ENCODE measurements at places on chromosomes 7 and 10.
A peak's percentile ranks its signal among the peaks of the same experiment; 100 is the strongest.

- DNase-seq = no peak
Measured at GRCh38 chr10:129788215-129788614, 175.9 kb downstream of the EBF3 start.

DNA sequence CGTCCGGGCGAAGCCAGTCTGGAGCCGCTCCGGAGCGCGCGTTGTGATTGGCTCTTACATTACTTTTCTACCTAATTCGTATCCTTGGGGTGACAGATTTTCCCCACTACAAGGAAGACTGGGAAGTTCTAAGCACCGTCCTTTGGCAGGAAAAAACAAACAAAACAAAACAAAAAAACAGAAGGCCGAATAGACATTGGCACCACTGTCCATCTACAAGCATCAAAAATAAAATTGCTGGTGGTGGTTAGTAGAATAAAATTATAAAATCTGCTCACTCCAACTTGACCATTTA lies 651 bp upstream of the SKAP2 start:
- DNase-seq = no peak

- DNase-seq = no peak
Measured at GRCh38 chr7:17674166-17674942, 265.9 kb downstream of the SNX13 start.

- DNase-seq = no peak
Measured at GRCh38 chr10:103545366-103545765, 51.9 kb downstream of the NEURL1 start.

DNA sequence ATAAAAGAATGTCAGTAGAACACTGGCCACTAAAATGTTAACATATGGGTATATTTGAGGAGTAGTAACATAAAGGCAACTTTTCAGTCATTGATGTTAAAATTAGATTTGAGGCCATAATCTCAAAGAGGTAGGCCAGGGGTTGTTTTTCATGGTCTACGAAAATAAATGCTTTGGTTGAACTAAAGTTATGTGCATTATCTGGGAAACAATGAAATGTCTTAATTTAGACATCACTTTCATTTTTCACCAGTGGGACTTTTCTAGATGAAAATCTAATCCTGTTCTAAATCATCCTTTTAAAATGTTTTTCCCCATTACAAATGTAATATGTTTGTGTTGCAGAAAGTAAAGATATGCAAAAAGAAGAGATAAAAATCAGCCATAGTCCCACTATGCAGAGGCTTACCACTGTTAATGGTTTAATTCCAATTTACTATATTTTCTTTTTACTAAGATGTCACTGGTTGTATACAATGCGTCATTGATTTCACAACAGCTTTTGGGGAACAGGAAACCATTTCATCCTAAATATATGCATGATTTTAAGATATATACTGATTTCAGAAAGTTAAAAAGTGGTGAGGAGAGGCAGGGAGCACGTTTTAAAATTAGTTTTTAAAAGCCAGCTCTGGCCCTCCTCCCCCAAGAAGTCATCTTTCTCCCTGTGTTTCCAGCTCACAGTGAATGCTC lies 64.3 kb downstream of the ARID5B start:
- DNase-seq = no peak

- DNase-seq = no peak
Measured at GRCh38 chr7:28738412-28738811, 219.7 kb downstream of the TRIL start.

DNA sequence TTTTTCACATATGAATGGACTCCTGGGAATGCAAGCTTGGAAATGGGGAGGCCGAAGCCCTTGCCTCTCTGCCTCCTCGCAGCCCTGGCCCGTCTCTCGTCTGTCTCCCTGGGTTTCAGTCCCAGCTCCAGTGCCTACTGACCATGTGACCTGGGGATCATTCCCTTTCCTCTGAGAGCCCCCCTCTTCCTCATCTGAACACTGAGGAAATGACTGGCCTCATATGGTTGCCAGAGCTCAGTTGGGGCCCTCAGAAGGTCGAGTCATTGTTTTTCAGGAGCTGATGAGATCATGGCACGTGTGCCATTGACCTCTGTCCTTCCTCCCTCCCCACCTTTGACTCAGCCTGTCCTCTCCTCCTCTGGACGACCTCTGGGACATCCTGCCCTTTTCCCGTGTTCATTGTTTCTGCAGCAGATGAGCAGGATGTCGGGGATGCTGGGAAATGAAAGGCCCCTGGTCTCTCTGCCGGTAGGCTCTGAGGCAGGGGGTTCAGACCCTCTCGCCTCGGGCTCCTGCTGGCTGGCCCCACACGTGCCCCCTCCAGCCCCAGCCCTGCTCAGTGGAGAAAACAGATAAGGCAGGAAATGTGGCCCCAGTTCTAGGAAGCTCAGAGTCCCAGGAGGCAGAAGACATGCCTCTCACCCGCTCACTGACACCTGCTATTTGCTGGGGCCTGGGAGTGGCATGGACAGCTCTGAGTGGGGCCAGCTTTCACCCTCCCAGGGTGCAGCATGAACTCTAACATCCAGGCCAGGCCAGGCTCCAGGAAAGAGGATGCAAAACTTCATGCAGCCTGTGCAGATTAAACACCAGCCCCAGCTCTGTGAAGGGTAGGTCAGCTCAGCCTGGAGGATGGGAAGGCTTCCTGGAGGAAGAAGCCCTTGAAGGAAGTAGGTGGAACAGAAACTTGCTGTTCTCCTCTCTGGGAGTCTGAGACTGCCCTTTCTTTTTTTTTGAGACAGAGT lies 8.3 kb upstream of the PPP1R35 start:
- DNase-seq = no peak

GRCh38 chr7:122304319-122304975 lies at the start of gene FEZF1:
FEZF1 (minus strand) TSS chr7:122304750; CDS start chr7:122304437, 313 bp downstream.
- peak; percentile 94 for DNase-seq

- no peak for DNase-seq
Measured at GRCh38 chr10:106996510-106996909, 168.0 kb downstream of the SORCS1 start.

DNA sequence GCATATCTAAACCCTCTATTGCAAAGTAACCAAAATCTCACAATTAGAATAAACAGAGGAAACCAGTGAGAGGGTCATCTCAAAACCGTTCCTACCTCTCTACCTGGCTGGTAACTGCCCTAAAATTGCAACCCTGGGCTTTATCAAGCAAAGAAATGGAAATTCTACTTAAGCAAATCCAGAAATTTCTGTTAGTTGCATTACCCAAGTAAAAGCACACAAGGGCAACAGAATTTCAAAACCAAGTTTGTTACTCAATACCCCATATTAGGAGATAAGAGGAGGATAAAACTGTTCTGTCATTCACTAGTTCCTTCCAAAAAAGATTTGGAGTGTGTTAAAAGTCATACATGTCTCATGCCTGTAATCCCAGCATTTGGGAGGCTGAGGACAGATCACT lies 195.3 kb downstream of the FAM107B start:
- DNase-seq = no peak

DNA sequence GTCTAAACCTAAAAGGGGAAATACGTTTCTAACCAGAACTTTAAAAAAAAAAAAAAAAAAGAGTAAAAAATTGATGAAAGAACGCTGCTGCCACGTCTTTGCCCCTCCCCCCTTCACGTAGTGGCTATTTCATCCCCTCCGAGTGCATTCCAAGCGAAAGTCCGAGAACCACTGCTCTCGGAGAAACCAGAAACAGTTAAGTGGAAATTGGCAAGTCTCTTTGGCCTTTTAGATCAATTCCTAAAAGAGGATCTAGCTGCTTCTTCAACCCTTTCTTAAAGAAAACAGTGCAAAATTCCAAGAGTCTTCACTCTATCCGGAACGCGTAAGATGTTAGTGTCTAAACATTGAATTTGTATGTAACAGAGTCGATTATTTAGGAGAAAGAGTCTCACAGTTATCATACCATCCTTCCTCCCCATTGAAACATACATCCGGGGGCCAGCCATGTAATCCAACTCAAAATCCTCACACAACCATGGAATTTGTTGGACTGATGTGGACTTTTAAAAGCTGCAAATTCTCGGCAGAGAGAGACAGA lies 1.1 kb downstream of the P4HA1 start:
- DNase-seq = peak; percentile 57

DNA sequence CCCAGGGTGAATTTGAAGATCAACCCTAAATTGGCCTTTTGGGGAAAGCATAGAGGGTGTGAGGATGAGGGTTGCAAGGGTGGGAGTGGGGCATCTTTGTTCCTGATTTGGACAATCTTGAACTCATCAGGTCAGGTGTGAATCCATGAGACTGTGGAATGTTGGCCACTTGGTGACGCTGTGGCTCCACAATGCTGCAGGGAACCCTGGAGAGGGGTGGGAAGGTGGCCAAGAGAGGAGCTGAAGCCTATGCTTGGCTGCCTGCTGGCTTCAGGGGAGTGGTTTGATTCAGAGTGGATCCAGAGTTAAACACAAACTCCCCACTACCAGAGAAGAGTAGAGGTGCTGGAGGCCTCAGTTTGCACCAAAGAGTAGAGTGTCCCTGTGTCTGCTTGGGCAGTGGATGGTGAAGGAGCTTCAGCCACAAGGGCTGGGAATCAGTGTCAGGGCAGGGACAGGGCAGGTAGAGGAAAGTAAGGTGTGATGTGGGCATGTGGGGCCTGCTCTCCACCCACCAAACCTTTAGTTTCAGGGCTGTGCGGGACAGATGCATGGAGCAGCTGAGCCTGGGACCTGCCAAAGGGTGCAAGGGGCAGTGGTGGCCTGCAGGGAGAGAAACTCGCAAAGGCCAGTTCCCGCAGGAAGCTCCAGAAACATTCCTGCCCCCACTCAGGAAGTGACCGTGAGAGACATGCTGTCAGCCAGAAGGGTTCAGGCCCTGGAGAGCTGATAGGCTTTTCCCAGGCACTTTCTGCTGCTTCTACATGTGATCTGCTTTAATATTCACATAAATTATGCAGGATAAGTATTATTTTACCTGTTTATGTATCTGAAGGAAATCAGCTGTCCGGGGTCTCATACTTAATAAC lies 81.0 kb upstream of the PRSS58 start:
- peak; percentile 93 for DNase-seq

GRCh38 chr7:131964203-131964602 lies 407.8 kb upstream of the PODXL start:
- DNase-seq = no peak

DNA sequence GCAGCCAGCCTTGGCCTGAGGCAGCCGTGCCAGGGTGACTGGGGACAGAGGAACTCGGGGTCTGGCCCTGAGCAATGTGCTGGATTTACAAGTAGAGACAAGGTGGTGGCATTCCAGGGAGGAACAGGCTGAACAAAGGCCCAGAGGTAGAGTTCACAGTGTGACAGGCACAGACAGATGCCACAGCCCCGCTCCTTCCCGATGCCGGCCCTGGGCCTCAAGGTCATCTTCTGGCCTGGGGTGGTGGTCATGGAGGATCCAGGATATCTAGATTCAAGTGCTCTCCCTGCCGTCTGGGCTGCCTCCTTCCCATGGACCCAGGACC lies 68.9 kb upstream of the COL13A1 start:
- DNase-seq = no peak

DNA sequence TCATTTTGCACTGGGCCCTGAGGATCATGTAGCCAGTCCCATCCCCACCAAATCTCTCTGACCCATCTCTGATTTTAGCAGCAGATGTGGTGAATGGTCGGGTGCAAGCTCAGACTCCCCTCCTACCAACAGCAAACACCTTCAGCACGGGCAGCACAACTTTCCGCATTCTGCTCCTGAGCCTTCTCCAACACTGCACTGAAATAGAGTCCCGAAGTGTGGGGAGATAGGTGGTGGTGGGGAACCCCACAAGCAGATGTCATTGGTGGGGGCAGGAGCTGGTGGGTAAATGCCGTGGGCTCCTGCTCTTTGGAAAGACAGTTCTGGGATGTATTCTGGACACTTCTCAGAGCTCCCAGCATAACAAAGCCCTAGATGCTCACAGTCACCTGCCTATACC lies 9.6 kb upstream of the CTBP2 start:
- DNase-seq = no peak

GRCh38 chr10:49275896-49276295 lies 23.1 kb upstream of the C10orf71 start:
- DNase-seq = no peak

GRCh38 chr10:98098247-98098646 lies 36.2 kb upstream of the R3HCC1L start:
- no peak for DNase-seq

GRCh38 chr10:57657164-57657765 lies 610.4 kb downstream of the IPMK start:
- peak; percentile 67 for DNase-seq

DNA sequence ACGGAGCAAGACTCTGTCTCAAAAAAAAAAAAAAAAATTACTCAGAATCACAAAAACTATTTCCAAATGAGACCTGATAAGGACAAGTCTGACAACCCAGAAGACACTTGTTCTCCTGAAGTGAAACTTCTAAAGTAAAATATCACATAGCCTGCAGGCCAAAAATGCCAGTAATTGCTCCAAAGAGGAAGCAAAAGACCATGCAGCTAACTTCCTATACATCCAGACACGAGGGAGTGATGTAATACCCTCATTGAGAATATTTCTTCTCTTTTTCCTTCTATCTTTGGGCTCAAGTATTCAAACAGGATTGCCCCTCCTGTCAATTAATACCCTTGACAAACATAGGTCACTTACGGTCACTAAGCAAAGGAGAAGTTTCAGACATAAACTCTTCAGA lies 31.2 kb downstream of the ARMH3 start:
- DNase-seq = no peak

DNA sequence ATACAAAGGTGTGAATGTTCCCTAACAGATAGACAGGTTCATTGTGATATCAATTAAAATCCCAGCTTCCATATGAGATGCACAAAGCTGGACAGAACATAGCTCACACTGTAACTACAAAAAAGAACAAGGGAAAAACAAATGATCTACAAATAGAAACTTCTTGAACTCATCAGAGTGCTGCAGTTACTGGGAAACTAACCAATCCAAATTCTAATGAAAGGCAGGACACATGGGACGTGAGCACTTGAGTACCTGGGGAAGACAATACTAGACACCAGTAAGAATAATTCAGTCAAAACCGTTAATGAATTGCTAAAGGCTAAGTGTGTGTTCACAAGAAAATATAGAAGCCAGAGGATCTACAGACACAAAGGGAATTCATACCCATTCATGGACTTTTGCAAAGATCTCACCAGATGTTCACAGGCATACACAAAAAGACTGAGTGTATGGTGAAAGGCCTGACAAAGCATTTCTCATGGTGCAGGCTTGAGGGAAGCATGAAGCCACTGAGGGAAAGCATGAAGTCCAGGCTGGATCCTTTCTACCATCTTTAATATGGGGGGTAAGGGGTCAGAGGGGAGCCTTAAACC lies 7.8 kb upstream of the GPR22 start:
- no peak for DNase-seq

DNA sequence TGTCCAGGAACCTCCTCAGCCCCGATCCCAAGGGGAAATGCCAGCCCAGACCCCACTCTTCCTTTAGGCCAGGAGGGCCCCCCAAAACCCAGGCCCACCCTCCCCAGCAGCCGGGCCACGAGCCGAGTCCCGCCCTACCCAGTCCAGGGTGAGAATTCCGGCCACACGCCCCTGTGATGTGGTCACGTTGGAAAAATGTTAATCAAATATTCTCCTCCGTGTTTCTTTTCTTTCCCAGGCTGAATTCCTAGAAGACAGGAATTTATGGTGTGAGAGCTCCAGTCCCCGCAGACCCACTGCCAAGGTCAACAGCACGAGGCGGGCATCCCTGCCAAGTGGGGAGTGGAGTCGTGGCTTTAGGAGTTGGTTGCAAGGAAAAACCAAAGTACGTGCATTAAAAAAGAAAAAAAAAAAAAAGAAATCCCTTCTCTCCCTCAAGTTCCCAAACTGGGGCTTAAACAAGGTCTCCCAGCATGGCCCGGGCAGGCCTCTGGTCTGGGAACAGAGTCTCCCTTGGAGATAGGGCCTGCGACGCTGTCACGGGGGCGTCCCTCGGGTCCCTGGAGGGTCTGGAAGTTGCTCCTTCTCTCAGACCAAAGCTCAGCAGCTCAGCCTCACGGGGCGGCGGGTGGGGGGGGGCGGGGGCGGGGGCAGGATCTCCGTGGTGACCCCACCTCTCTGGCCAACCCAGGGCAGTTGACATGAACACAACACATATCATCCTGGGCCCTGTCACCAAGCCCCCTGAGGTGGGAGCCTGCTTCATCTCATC lies 28.1 kb upstream of the ELN start:
- DNase-seq = no peak
